ENCODE measurements at places on chromosomes 5 and 9.

DNA sequence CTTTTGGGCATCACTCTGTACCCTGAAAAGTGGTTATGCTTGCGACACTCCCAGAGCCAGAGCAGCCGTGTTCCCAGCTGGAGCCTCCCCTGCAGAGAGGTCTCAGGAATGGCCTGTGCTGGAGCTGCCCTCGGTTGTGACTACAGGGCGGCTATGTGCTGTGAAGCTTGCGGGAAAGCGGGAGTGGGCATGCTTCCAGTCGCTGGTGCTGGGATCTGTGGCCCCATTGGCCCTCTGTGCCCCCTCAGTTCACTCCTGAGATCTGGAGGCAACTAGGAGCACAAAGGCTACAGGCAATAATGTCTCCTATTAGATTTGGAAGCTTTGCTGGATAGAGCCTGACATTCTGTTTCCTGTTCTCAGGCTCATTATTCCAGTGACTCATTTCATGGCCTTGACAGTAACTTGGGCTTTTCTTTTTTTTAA, 56.9 kb downstream of the GPR107 start:
- no peak for DNase-seq

DNA sequence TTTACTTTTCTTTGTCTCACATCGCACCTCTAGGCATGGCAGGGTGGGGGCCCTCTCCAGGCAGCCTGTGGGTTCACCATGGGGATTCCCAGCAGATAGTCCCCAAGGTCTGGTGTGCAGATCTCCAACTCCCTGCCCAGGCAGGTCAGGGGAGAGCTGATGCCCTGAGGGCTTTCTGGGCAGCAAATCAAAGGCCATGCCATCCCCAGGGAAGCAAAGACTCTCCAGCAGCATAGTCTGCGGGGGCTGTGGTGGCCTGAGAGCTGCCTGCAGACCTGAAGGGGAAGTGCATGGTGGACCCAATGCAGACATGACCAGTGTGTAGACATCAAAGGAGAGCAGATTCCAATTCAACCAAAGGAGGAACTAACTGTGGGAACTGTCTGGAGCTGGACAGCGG, 7.7 kb downstream of the NEURL1B start:
- DNase-seq = no peak

DNA sequence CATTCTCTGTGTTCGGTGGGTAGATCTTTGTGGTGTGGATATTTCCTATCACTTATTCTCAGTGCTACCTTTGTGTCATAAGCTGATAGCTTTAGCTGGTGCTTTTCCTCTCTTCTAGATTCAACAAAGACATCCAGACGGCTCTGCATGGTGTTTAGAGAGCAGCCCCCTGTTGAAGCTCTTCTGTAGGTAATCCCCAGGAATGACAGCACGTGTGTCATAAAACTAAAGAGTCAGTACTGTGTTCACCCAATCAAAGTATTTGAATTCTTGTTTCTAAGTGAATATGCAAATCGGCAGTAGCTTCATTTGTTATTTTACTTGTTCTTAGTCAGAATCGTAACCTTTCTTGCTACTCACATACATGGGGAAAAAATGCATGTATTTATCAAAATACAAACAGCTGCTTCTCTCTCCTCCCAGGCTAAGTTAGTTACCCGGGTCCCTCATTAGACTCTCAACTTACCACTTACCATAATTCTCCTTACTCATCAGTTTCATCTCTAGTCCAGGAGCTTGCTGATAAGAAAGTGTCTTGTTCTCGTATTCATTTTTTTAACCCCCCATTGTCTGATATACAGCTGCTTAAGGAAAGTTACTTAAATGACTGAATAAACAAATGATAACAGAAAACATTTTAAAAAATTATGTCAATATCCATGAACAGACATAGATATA, 1696.0 kb upstream of the WWC1 start:
- no peak for DNase-seq

GRCh38 chr5:146695646-146696045, 179.7 kb upstream of the GPR151 start:
- DNase-seq = no peak

DNA sequence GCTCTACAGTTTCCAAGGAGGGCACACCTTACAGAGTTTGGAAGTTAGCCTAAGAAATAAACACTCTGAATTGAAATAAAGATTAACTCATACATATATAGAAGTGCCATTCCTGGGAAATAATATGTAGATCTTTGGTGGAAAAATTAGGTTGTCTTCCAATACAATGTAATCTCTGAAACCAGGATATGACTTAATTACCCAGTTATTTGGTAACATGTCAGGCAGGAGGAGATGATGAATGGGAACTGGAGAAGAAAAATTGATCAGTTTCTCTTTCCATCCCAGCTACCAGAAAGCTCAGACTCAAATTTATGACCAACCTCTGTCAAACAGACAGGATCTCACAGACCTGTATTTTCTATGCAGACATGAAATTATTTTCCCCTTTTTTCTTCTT, 215.2 kb upstream of the SNX2 start:
- DNase-seq = no peak

DNA sequence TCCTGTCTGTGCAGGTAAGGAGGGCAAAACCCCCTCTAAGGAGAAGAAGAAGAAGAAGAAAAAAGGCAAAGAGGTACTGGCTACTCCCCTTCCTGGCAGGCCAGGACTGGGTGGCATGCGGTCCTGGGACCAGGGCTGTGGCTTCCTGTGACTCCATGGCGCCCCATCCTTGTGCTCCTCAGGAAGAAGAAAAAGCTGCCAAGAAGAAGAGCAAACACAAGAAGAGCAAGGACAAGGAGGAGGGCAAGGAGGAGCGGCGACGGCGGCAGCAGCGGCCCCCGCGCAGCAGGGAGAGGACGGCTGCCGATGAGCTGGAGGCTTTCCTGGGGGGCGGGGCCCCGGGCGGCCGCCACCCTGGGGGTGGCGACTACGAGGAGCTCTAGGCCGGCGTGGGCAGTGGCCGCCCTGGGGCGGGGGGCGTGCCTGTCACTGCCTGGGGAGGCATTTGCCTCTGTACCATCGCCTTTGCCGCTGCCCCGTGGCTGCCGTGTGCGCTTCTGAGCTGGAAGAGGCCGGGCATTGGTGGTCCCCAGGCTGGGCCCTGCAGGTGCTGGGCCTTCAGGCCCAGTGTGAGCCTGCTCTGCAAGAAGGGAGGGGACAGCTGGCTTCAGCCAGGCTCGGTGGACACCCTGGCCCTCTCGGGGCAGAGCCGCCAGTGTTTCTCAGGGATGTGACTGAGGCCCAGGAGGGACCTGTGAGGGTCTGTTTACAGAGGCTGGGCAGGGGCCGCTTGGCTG, 2.0 kb upstream of the AJM1 start:
- DNase-seq = no peak

DNA sequence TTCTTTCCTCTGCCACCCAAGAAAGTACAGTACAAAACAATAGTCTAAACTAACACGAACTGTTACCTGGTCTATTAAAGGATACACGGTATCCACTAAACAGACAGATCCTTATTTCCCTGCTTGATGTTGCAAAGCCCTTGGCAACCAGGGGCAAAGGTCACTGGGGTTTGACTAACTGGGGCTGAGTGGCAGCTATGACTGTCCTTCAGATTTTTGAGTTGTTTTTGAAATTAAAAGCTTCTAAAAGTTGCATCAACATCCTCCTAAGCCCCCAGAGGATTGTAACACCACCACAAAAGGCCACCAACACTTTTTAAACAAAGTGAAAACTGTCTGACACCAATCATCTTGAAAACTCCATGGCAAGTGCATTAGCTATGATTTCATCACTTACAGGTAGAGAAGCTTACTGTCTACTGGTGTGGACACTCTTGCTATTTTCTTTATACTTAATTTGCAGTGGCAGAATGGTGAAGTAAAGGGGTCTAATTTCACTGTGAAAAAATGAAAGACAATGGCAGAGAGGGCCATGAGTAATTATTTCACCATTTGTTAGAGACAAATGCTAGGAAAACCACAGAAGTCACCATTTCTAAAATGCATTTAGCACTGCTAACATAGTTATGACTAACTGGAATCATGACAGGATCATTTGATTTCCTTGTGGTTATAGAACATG, 292.4 kb downstream of the EFNA5 start:
- no peak for DNase-seq

- DNase-seq = no peak
Observed at GRCh38 chr5:171999877-172000276, 6.6 kb downstream of the FBXW11 start.

DNA sequence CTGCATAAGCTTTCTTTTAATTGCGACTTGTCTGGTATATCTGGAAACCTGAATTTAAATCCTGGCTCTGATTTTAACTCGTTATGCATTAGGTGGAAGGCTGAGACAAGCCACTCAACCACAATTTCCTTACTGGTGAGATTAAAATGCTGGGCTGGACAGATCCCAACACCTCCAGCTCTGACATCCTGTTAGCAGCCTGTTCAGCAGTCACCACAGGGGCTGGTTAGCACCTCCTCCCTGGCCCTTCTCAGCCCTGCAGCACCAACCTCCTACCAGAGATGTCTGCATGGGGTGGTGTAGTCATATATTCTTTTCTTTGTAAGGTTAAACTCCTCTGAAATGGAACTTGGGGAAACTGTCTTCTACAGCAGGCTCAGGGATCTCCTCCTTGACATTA, 156.5 kb upstream of the NFIL3 start:
- peak; percentile 93 for DNase-seq

DNA sequence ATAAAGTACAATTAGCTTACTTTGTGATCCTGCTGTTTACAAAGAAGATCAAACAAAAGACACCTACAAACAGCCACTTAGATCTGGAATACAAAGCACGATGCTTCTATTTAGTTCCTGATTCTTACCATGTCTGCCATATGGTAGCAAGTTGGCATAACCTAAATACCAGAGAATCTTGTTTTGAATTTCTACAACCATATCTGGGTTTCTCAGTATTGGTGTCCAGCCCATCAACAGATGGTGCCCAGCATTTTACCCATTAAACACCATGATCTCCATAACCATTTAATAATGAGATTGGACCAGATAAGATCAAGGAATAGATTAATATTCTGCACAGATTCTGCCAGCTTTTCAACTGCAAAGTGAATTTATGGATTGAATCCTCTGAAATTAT, 29.8 kb downstream of the SLC24A2 start:
- no peak for DNase-seq

GRCh38 chr5:53114988-53115387, 5.4 kb upstream of the MOCS2 start:
- no peak for DNase-seq

Data from astrocyte of the cerebellum (primary cell).